Stimulated activated naive CD4-positive, alpha-beta T cell treated with Interleukin-2 at 50 U/mL for 16 hours (primary cell): ENCODE measurements at places on chromosomes 7 and 10.

GRCh38 chr7:43044511-43044910 is 67.9 kb upstream of the HECW1 start:
- no peak for DNase-seq

DNA sequence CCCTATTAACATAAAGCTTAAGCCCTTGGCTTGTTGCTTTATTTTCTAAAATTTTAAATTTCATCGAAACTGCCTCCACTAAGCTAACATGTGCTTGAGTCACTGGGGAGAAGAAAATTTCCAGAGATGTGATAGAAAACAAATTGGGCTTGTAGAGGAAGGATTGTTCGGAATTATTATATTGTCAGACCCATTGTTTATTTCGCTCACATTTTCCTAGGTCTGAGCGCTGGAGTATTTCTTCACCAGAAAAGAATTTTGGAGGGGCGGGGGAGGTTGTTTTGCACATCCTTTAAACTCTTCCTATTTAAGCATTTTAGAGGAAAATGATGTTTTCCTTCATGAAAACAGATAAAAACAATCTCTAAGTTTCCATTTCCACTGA is 29.1 kb downstream of the CELF2 start:
- no peak for DNase-seq

- no peak for DNase-seq
These were observed 62.6 kb downstream of the CACNB2 start for GRCh38 chr10:18202680-18203460.

DNA sequence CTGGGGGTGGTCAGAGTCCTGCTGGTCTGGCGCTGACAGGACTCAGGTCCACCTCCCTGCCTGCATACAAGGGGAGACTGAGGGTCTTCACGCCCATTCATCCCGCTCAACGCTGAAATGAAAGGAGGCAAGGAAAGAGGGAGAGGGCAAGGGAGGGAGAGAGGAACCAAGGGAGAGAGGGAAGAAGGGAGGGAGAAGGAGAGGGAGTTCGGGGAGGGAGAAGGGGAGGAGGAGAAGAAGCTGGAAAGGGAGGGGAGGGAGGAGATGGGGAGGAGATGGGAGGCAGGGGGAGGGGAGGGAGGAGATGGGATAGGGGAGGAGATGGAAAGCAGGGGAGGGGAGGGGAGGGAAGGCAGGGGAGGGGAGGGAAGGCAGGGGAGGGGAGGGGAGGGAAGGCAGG is 69.4 kb upstream of the INPP5A start:
- no peak for DNase-seq
